ENCODE measurements at places on chromosomes 2 and 18.

- no peak for DNase-seq
Observed at GRCh38 chr2:98801921-98802321, 71.0 kb upstream of the MGAT4A start.

DNA sequence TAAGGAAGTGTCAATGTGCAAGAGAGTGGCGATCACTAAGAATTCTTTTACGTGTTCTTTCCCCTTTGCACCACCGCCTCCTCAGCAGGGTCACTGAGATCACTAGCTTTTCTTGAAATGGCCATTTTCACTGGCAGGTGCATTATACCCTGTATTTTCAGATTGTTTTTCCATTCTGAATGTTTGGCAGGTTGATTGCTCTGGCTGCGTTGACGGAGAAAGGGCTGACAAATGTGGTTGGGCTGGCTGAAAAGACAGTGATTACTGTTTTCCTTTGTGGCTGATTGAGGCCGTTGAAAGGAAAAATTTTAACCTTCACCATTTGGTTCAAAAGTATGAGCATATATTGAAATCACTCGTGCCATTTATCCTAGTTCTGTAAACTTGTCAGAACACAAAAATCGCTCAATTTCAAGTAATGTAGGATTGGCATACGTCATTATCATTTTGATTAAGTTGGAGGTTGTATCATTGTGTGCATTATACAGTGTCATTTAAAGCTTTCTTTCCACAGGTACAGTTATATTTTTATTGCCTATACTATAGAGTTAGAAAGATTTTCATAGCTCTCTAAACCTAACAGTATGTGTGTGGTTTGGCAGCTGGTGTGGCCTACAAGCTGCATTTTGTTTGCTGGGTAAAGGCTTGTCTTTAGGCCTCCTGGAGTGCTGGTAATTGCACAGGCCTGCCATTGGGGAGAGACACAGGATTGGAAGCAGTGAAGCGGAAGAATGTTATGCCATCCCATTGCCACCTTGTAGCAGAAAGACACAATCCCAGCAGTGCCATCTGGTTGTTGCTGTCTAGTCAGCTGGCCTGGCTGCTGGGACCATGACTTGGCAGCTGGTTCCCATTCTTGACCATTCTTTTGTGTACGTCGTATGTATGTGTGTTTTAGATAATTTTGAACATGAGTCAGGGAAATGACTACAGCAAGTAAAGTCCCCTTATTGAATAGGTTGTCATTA lies 36.7 kb downstream of the DYNC1I2 start:
- DNase-seq, result peak; percentile 39

GRCh38 chr2:111049792-111050640 lies 70.7 kb upstream of the BCL2L11 start:
- no peak for DNase-seq

- no peak for DNase-seq
Observed at GRCh38 chr2:4964579-4964978, 727.6 kb upstream of the SOX11 start.

DNA sequence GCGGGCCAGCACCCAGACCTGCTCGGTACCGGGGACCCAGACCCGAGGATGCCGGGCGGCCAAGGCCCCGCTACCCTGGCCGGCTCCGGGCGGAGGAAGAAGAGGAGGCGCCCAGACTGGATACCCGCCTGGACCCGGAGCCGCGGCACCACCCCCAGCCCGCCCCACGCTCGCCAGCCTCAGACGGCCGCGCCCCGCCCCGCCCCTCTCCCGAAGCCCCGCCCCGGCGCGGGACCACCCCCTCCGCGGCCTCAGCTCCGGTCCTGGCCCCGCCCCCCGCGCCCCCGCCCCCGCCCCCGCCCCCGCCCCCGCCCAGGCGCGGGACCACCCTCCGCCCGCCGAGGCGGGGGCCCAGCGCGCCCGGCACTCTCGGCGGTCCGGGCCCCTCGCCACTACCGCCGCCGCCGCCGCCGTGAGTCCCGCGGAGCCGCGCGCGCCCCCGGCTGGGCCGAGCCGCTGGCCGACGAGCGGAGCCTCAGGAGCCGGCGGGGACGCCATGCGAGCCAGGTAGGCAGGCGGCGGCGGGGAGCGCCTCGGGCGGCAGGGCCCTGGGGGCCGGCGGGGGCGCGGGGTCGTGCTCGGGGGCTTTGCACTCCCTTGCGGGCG lies at the start of gene SH3BP4:
Gene SH3BP4, plus strand, starts transcription at position 354 of the 606 bp plus-strand sequence. CDS start 82,986 bp downstream, outside the sequence.
- peak; percentile 88 for DNase-seq

- no peak for DNase-seq
Observed at GRCh38 chr2:240294514-240294913, 140.9 kb upstream of the GPC1 start.

DNA sequence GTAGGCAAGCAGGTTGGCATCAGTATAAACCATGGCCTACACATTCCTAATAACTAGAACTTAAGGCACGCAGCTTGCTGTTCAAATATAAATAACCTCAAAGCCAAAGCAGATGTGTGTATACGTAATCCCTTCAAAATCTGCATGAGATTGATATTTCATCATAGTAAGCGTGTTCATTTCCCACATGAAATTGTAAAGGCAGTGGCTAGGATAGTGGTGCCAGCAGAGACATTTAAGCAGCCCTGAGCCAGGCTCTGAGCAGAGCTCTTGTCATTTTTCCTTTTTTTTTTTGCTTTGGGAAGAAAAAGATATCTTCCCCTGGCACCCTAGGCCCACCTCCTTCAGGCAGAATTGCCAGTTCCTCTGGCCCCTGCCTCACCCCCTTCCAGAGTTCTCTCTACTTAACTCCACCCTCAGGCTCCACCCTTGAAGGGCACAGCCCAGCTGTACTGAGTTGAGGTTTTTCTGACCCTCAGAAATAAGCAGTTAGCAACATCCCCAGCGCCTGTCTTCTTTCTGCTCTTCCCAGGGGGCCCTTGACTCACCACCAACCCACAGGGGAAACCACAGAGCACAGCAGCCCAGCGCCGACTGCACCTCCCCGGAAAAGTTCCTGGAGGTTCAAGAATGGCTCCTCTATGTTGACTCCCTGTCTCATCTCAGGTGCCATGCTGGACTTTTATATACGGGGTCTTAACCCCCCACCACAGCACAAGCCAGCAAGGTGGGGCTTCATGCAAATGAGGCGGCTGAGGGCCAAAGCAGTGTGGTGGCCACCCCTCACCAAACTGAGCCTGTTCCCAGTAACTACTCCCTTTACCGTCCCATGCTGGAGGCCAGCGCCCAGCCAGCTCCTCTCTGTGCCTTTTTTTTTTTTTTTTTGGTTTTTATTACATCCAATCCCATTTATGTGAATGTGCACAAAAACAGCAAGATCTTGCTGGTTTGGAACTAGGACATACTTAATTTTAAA lies 84.7 kb downstream of the EHD3 start:
- DNase-seq, result peak; percentile 88

GRCh38 chr2:223469270-223470046 lies 132.7 kb downstream of the SCG2 start:
- peak; percentile 7 for DNase-seq

DNA sequence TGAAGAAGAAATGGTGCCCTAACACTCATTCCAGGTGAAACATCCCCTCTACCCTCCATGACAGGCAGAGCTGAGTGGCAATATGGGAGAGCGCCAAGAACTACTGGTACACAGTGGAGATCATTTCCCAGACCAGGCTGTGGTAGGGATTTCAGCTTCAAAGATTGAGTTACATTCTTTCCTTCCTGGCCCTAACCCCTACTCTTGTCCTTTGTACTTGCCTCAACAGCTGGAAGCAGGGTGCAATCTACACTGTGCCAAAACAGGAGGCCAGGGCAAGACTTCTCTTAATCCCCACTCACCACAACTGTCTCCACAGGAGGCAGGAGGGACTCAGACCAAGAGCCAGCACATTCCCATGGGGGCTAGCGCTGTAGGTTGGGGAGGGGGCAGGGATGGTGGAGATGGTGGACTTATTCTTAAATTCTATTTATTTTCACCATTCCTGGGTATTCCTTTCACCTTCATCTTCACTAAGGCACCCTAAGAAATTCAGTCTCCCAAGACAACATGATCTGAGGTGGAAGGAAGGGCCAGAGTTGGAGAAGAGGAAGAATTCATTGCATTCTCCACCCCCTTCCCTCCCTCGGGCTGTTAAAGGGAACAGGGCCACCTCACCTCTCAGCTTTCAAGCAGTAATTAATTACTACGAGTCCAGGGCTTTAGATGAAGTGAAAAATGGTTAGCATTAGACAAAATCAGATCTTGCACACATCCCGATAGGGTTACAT lies 65.9 kb downstream of the AAK1 start:
- peak; percentile 68 for DNase-seq

DNA sequence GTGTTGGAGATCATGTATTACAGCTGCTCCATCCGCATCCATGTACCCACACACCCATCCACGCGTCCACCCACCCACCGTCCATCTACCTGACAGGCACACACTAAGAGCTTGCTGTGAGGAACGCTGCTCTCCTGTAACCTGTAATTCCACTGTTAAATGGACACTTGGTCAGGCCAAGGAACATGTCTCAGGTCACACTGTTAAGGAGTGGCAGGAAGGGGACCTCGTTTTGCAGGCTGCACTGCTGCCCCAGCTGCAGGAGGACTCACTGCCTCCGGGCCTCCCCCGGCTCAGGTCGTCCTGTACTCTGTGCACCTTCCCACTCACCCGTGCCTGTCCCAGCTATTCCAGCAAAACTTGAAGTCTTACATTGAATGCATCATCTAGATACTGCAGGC lies 170.5 kb downstream of the EIPR1 start:
- DNase-seq, result no peak

GRCh38 chr2:174259981-174260380 lies 11.6 kb upstream of the OLA1 start:
- DNase-seq, result no peak

- DNase-seq, result no peak
Observed at GRCh38 chr2:239822146-239822831, 202.9 kb downstream of the NDUFA10 start.

- no peak for DNase-seq
Observed at GRCh38 chr2:102030502-102030854, 38.7 kb downstream of the IL1R2 start.

- no peak for DNase-seq
Observed at GRCh38 chr2:239629926-239630617, 229.3 kb upstream of the HDAC4 start.

GRCh38 chr2:17578466-17578928 lies 38.0 kb downstream of the VSNL1 start:
- DNase-seq, result no peak

DNA sequence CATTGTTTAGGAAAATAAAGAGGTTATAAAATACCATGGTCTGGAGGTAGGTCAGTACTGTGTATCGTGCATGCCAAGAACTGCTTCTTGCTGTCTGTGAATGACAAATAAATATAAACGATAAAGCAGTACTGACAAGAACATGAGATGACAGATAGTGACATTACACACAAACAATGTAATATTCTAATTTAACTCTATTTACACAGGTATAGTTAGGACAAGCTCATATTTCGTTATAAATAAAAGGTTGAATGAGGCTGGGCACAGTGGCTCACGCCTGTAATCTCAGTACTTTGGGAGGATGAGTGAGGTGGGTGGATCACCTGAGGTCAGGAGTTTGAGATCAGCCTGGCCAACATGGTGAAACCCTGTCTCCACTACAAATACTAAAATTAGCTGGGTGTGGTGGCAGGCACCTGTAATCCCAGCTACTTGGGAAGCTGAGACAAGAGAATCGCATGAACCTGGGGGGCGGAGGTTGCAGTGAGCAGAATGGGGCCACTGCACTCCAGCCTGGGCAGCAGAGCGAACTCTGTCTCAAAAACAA lies 14.7 kb upstream of the GPR75 start:
- no peak for DNase-seq

DNA sequence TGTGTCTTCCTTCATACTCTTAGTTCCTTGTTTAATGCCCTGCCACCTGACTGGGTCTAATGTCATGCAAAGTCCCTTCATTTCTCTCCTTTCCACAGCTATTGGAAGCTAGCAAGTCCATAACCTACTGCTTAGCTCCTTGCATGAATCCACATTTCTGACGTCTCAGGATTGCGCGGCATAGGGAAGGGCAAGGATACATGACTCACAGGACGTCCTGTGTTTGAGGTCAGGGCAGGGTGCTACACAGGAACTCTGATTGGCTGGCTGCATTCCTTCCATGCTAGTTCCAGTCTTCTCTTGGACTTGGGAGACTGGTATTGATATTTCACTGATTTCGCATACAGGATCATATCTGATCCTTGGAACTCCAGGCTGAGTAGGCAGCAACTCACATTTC lies 137.9 kb downstream of the CDH2 start:
- DNase-seq, result no peak

- DNase-seq, result no peak
Observed at GRCh38 chr2:96913398-96914202, 43.7 kb upstream of the SEMA4C start.

DNA sequence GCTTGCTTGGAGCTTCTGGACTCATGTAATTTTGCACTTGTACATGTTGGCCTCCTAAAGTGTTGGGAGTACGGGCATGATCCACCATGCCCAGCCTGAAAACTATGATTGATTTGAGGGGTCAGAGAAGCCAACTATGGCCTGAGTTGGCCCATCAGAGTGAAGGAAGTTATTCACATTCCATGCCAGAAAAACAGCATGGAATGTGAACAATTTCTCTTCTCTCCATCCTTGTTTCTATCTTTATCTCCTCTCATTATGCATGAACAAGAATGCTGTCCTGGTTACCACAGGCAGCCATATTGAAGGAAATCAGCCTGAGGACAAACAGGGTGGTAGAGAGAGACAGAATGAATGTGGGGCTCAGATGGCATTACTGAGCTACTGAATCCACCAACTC lies 3.5 kb upstream of the CD226 start:
- DNase-seq, result no peak

DNA sequence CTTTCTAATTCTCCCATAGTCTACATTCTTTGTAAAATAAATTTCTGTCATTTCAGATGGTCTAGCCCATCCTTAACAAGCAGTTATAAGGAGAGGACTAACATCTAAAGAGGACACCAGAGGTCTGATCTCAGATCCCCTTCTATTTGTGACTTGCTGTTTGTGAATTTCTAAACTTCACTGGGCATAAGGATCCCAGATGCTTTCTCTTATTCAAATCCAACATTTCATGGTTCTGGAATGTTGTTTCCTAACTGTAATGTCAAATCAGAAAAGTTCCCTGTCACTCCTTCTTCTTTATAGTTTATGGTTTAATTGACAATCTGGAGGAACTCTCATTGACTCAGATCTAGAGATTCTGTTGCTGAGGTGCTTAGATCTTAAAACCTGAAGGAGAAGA lies 430.2 kb downstream of the MEIS1 start:
- no peak for DNase-seq

- DNase-seq, result no peak
Observed at GRCh38 chr2:157699009-157699408, 70.3 kb upstream of the ACVR1C start.

- no peak for DNase-seq
Observed at GRCh38 chr2:147325990-147326389, 518.8 kb upstream of the ACVR2A start.

- DNase-seq, result no peak
Observed at GRCh38 chr2:189557373-189557772, 23.2 kb downstream of the SLC40A1 start.

DNA sequence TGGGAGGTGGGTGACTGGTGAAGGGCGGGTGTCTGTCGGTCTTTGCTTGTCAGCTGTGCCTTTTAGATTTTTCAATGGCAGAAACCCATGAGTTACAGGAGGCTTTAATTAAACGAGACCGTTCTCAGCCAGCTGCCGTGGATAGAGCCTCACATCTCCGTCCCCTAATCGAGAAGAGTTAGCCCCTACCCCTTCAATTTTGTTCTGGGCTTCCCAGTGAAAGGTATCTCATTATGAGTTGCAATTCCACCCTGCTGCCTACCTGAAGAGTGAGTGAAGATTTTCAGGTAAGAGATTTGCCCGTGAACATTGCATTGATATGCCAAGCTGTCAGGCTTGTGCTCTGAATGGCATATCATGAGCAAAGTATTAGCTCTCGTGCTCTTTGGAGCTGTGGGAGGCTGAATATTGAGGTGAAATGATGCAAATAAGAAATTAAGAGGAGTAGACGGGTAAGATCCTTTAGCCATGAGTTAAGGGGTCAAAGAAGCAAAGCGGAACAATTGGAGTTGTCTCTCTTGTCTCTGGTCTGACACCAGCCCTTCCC lies 118.7 kb upstream of the MSTN start:
- no peak for DNase-seq
